ENCODE measurements at places on chromosomes 12 and 14.

- no peak for DNase-seq
Measured at GRCh38 chr14:69581316-69581935, 6.8 kb upstream of the CCDC177 start.

- no peak for DNase-seq
Measured at GRCh38 chr14:66482873-66483272, 3.3 kb upstream of the CCDC196 start.

GRCh38 chr12:112239881-112240280, 114.5 kb downstream of the TRAFD1 start:
- no peak for DNase-seq

GRCh38 chr14:73422515-73422914, 35.8 kb downstream of the NUMB start:
- DNase-seq: no peak

GRCh38 chr14:61889914-61890351, 127.7 kb downstream of the SNAPC1 start:
- peak; percentile 62 for DNase-seq

- DNase-seq: no peak
Measured at GRCh38 chr12:106273491-106273890, 25.7 kb upstream of the CKAP4 start.

- DNase-seq: peak; percentile 58
Measured at GRCh38 chr12:14111230-14111865, 129.9 kb upstream of the GRIN2B start.

DNA sequence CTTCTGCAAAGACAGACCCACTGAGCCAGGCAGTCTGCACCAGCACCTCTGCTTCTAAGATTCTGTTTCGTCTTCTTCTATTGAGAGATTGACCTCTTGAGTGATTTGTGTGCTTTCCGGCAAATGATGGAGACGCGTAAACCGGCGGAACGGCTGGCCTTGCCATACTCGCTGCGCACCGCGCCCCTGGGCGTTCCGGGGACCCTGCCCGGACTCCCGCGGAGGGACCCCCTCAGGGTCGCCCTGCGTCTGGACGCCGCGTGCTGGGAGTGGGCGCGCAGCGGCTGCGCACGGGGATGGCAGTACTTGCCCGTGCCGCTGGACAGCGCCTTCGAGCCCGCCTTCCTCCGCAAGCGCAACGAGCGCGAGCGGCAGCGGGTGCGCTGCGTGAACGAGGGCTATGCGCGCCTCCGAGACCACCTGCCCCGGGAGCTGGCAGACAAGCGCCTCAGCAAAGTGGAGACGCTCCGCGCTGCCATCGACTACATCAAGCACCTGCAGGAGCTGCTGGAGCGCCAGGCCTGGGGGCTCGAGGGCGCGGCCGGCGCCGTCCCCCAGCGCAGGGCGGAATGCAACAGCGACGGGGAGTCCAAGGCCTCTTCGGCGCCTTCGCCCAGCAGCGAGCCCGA, 703 bp downstream of the ASCL4 start:
- DNase-seq: peak; percentile 30

- peak; percentile 68 for DNase-seq
Measured at GRCh38 chr12:112906712-112907414, at the start of gene OAS1. TSS of gene OAS1 (plus strand) at chr12:112906962. CDS start at chr12:112907040, 78 bp downstream.

Data from GM13977 (cell line).